ENCODE measurements at places on chromosomes 3 and 15.

GRCh38 chr3:120450600-120451271 lies at the start of gene FSTL1:
Gene FSTL1 (minus strand): TSS chr3:120450992. CDS start chr3:120450746, 246 bp downstream.
- no peak for DNase-seq

- DNase-seq: no peak
These were observed 67.1 kb downstream of the MB21D2 start for GRCh38 chr3:192850451-192850981.

GRCh38 chr3:138460536-138461205 lies 26.3 kb downstream of the ESYT3 start:
- no peak for DNase-seq

DNA sequence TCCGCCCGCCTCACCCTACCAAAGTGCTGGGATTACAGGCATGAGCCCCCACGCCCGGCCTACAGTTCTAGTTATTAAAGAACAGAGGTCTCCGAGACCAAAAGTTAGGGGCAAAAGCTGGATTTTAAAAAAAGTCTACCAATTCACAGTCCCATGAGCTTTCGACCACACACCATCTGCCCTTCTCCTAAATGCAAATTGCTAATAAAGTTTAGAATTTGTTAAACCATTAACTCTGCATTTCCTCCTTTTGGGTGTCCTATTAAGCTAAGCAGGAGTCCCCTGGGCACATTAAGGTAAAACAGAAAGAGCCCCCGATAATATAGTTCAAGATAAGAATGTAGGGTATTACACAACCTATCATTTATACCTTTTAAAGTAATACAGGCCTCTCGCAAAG lies 322.7 kb downstream of the FOXP1 start:
- no peak for DNase-seq

DNA sequence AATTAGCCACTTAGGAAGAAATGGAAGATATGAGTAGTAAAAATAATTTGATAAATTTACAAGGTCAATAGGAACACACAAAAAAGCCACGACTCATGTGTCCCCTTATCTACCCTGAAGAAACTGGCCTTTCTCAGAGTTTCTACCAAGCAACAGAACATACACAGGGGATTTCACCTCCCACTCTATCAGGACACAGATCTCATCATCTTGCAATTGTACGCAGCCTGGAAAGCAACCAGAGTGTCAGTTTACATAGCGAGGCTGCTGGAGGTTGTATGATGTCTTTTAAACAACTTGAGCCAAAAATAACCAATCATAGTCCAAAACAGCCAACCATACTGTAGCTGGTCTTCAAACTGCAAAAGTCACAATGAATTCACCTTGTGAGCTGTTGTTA lies 19.7 kb upstream of the LMOD3 start:
- no peak for DNase-seq

DNA sequence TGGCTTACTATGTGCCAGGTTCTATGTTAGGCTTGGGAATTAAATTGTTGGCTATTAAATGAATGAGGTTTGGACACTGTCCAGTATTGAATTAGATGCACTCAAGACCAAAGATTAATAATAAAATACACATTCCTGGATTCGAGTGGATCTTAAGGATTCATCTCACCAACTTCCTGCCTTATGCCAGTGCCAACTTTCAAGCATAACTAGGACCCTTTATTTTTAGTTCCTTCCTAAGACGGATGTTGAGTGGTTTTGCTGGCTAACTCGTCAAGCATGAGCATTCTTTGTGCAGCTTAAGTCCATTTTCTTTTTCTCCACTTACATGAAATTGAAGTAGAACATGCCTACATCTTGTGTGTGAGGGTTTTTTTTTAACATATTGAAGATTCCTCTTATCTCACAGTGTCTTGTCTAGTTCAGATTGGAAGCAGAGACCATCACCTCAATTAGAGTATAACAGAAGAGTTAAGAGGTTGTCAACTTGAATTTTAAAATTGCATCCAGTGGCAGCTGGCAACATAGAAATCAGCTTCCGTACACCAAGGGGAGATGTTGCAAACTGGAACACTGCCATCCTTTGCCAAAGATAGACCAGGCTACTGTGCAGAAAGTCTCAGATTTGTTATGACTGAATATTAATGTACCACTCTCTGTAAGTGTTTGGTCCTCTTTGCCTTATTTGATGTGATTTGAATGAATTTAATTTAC lies 106.3 kb upstream of the BFSP2 start:
- no peak for DNase-seq

GRCh38 chr3:106114220-106114619 lies 245.4 kb upstream of the CBLB start:
- no peak for DNase-seq

GRCh38 chr15:49300856-49301255 lies 122.2 kb upstream of the FGF7 start:
- no peak for DNase-seq

DNA sequence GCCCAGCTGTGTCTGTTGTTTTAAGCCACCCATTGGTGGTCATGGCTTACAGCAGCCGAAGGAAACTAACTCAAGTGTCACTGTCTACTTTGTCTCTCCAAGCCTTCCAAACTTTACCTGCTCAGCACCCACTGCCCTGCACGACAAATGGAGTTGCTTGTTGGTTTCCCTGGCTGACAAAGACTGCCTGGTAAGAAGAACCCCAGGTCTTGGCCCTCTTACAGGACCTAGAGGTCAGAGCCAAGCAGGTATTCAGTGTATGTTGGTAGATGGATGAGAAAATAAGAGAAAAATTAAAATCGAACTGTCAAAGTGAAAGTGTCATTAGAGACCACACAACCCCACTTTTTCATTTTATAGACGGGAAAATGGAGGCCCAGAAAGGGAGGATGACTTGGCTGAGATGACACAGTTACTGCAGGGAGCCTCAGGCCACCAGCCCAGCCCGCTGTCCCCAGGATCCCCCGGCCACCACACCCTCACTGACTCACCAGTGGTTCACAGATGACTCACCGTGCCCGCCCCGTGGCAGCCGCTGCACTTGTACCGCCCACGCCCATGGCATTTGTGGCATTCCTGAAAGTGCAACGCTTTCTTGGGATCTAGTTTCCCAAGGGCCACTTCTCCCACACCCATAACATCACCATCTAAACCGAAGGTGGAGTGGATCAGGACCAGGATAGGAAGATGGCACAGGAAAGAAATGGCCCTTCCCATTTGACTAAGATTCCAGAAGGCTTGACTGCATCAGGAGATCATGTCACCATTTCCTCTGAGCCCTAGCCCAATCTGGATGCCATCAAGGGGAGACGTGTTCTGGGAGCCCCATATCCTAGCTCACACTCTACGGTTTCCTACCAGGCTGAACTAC lies 15.2 kb downstream of the SSUH2 start:
- peak; percentile 19 for DNase-seq

DNA sequence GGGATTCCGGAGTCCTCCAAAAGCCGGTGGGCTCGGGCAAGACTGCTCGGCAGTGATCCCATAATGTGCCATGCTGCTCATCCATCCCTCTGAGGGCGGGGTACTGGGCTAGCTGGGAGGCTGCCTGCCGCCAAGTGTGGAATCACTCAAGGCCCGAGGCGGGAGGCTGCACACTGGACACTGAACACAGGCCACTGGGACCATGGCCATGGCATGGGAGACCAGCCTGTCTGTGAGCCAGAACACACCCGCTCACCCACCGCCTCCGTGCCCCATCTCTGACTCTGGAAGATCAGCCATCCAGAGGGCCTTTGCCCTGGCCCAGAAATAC lies 1.4 kb downstream of the C3orf22 start:
- no peak for DNase-seq

- no peak for DNase-seq
These were observed 16.6 kb downstream of the GP9 start for GRCh38 chr3:129077222-129077621.

- DNase-seq: no peak
These were observed 158.6 kb upstream of the NR2E3 start for GRCh38 chr15:71651750-71652186.

- no peak for DNase-seq
These were observed 177.5 kb upstream of the CGNL1 start for GRCh38 chr15:57198654-57199291.

- DNase-seq: peak; percentile 7
These were observed at the start of gene ACAD11 for GRCh38 chr3:132659365-132660051. Gene ACAD11 (minus strand): TSS chr3:132659809. CDS start chr3:132659751, 58 bp downstream.
